ENCODE measurements at places on chromosomes 6 and 20.

GRCh38 chr6:79750806-79751205 lies 119.7 kb downstream of the SH3BGRL2 start:
- ATAC-seq: no peak

DNA sequence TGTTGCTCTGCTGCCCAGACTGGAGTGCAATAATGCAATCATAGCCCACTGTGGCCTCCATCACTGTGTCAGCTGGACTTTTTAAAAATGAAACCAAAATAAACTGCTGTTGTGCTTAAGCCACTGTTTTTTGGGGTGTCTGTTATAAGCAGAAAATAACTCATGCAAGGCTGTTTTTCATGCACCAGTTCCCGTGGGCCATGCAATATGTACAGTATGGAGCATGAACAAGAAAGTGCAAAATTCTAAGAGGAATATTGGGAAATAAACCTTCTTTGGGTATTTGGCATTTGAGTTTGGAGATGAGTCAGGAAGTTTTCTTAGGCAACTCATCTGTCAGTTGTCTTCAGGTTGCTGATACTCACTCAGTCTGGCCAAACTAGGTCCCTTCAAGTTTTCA lies 14.9 kb upstream of the ZFAND3 start:
- ATAC-seq: no peak

- ATAC-seq: peak; percentile 90
These were observed at the start of gene LRP11 for GRCh38 chr6:149863698-149864577. LRP11 (minus strand) TSS chr6:149864359; CDS start chr6:149864020, 339 bp downstream.

GRCh38 chr6:168678588-168678987 lies 237.6 kb downstream of the SMOC2 start:
- no peak for ATAC-seq

DNA sequence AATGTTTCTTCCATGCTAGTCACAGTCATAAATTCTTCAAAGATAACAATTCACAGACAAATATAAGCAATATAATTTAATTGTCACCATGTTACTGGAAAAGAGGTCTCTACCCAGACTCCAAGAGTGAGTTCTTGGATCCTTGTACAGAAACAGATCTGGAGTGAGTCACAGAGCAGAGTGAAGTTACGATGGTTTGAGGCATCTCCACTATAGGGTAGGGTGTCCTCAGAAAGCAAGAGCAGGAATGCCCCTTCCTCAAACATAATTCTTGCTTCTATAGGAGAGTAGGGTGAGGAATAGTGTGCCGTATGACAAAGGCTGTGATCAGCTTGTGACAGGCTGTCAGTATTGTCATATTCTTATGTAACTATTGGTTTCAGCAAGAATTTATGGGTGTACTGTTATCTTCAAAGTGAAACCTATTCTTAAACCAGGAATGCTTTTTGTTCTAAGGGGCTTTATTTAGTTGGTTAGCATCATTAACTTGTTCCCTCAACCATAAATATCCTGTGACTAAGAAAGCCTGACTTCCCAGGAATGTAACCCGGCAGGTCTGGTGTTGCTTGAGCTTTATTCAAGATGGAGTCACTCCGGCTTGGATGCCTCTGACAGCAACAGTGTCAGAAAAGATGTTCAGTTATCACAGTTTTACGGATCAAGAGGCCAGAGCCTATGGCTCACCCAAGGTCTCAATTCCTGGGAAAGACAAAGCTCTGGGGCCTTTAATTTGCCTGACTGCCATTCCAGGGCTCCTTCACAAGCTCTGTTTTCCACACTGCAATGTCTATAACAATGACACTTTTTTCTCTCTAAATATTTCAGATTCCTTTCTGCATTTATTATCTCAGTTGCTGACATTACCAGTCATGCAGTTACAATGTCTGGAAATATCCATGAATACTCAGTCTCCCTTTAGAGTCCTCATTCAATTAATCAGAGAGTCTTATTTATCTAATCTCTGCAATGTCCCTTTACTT lies 298.6 kb downstream of the C6orf118 start:
- no peak for ATAC-seq

DNA sequence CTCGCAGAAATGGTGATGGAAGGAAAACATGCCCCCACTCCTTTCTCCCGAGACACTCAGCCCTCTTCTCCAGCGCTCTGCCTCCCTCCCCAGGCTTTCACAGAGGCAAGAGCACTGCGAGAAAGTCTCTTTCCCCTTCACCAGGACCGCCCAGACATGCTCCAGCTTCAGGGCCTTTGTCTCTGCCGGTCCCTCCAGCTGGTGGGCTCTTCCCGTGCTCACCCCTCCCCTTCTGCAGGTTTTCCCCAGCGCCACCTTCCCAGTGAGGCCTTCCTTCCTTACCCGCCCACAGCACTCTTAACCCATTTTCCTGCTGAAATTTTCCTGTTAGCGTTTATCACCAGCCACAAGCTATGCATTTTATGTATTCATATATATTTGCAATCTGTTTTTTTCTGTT lies 86.2 kb downstream of the TFAP2C start:
- peak; percentile 32 for ATAC-seq

DNA sequence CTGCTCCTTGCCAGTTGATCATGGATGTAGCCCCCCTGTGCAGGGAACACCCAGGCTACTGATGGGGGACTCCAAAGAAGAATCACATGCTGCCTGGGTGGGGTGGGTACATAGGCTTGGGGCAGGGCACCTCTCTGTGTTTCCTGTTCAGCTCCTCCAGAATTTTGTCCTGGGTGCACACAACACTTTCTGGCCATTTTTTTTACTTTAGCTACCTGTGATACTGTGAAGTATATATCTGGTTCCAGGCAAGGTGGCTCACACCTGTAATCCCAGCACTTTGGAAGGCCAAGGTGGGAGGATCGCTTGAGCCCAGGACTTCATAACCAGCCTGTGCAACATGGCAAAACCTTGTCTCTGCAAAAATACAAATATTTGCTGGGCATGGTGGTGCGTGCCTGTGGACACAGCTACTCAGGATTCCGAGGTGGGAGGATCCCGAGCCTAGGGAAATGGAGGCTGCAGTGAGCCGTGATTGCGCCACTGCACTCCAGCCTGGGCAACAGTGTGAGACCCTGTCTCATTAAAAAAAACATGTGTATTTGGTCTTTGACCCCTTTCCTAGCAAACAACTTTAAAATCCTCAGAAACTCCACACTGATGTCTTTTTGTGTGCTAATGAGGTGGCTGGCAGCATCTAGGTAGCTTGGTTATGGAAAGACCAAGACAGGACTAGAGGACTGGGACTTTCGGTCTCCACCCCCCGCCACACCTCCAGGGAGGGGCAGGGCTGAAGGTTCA lies 14.1 kb downstream of the SLC4A11 start:
- peak; percentile 62 for ATAC-seq

- ATAC-seq: no peak
These were observed 61.8 kb upstream of the NEDD9 start for GRCh38 chr6:11294228-11294627.

- ATAC-seq: no peak
These were observed 893.7 kb downstream of the TFAP2A start for GRCh38 chr6:9521152-9521530.

- no peak for ATAC-seq
These were observed 3.2 kb upstream of the TNFRSF6B start for GRCh38 chr20:63693083-63693732.

Data from motor neuron (in vitro differentiated cells).